ENCODE measurements at places on chromosomes 16 and 17. TPM values are rescaled to one million over a fixed set of nuclear protein-coding genes. Genes with fewer than 3 reads are reported as not detected.

The TBC1D28 gene
- not detected for total RNA-seq

The CETP gene
- total RNA-seq, result 1.0 TPM

The SNX20 gene
- total RNA-seq, result 33.1 TPM

The TNP2 gene
- not detected for total RNA-seq

The GPR142 gene
- total RNA-seq, result not detected

The FOXK2 gene
- 56.4 TPM for total RNA-seq

The SYCE1L gene
- total RNA-seq, result 5.1 TPM

The BICDL2 gene
- total RNA-seq, result not detected

The SLC16A6 gene
- total RNA-seq, result 10.2 TPM

The PIMREG gene
- total RNA-seq, result 0.69 TPM

The NME1 gene
- total RNA-seq, result 130 TPM

The GFAP gene
- not detected for total RNA-seq

DNA sequence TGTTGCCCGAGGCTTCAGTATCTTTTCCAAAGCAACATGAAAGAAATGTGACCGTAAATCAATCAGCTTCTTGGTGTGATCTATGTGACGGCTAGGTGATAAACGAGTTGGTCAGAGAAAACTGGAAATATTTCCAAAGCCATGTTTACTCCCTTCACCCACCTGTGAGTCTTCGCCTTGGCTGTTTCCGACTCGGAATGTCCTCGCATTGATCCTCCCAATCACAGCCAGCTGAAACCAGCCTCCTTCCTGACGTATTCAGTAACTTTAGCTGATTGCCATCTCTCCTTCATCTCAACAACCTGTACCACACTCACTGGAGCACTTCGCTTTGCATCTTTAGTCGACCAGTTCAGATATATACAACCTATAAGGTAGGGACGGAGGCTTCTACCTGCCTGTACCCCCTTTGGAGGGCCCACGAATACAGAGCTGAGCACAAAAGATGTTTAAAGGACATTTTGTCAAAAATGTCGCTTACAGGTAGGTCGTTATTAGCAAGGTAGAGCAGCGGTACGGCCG, 705 bp downstream of the KRABD2 start:
- peaks cover 47% of the 10 kb centered on the region for H3K4me1 ChIP-seq
- no peak for DNase-seq
- H3K4me3 ChIP-seq, result peak overlapping the region; percentile 90
- no peaks in the 10 kb centered on the region for H3K27me3 ChIP-seq

GRCh38 chr16:12828206-12828605, 24.5 kb upstream of the CPPED1 start:
- H3K36me3 ChIP-seq, result no peaks in the 10 kb centered on the region
- no peak for DNase-seq
- H3K27ac ChIP-seq, result no peak overlapping the region
- H3K27me3 ChIP-seq, result peaks cover 16% of the 10 kb centered on the region
- no peaks in the 10 kb centered on the region for H3K4me1 ChIP-seq

DNA sequence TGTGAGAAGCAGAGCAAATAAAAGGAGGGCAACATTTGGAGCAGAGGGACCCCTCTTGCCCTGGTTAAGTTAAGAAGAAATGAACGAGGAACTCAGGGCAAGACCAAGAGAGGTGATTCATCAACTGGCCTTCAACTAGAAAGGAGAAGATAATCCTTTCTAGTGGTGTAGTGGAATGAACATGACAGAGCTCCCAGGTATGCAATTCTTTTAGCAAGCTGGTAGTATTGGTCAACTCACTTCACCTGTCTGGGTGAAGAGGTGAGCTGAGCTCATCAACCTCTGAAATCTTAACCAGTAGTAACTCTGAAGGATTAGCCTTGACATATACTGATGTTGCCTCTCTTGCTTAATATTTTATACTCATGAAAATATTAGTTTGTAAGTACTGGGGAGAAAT, 1024.7 kb upstream of the GOT2 start:
- H3K27me3 ChIP-seq, result no peaks in the 10 kb centered on the region
- no peak for DNase-seq

GRCh38 chr17:34484193-34484733, 95.1 kb upstream of the TMEM132E start:
- H3K27ac ChIP-seq, result no peak overlapping the region
- no peak overlapping the region for H3K4me3 ChIP-seq
- no peaks in the 10 kb centered on the region for H3K36me3 ChIP-seq
- peaks cover 37% of the 10 kb centered on the region for H3K27me3 ChIP-seq

GRCh38 chr17:58324409-58325288, 3.9 kb downstream of the TSPOAP1 start:
- no peak for DNase-seq
- H3K36me3 ChIP-seq, result peaks cover 14% of the 10 kb centered on the region
- peaks cover 2% of the 10 kb centered on the region for H3K27me3 ChIP-seq
- H3K27ac ChIP-seq, result peak overlapping the region; percentile 73
- peak overlapping the region; percentile 61 for H3K4me3 ChIP-seq

GRCh38 chr16:20216591-20217217, 110.6 kb downstream of the GP2 start:
- no peaks in the 10 kb centered on the region for H3K4me1 ChIP-seq
- no peak overlapping the region for H3K27ac ChIP-seq
- no peaks in the 10 kb centered on the region for H3K36me3 ChIP-seq
- DNase-seq, result no peak
- H3K27me3 ChIP-seq, result peaks cover 9% of the 10 kb centered on the region

GRCh38 chr16:11686713-11687380, 18.6 kb downstream of the SNN start:
- H3K27ac ChIP-seq, result peak overlapping the region; percentile 47
- DNase-seq, result no peak
- peak overlapping the region; percentile 5 for H3K4me3 ChIP-seq
- H3K36me3 ChIP-seq, result peaks cover 80% of the 10 kb centered on the region

DNA sequence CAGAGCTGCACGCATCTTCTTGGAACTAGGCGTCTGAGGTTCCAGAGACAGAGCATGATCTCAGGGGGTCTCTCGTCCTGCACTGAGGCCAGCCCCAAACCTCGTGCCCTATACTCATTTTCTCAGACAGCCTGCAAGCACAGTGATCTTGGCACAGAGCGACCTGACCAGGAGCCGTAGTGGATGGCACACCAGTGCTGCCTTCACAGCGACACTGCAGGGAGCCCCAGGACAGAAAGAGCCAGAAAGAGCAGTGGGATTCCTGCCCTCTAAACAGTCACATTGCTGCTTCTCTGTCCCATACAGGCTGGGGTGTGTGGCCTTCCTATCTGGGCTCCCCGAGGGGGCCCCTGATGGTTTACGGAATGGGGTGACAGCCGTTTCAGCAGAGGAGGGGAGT, 131.0 kb downstream of the RBFOX3 start:
- H3K27me3 ChIP-seq, result peaks cover 44% of the 10 kb centered on the region
- H3K4me3 ChIP-seq, result no peak overlapping the region
- no peak for DNase-seq
- no peaks in the 10 kb centered on the region for H3K4me1 ChIP-seq

DNA sequence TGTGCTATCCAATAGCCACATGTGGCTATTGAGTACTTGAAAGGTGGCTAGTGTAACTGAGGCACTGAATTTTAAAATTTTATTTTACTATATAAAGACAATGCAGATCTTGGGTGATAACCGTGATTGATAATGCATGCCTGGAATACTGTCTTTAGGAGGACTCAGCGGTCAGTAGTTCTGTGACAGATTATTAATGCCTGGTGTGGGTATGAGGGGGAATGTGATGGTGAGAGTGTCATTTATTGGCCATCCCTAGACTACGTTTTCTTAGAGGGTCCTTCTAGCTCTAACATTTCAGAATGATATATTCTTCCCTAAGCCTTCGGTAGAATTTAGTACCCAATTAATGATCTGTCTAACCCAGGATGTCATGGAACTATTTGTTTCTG, 157.6 kb downstream of the CPPED1 start:
- H3K27ac ChIP-seq, result no peak overlapping the region
- peaks cover 2% of the 10 kb centered on the region for H3K4me1 ChIP-seq
- H3K36me3 ChIP-seq, result no peaks in the 10 kb centered on the region

DNA sequence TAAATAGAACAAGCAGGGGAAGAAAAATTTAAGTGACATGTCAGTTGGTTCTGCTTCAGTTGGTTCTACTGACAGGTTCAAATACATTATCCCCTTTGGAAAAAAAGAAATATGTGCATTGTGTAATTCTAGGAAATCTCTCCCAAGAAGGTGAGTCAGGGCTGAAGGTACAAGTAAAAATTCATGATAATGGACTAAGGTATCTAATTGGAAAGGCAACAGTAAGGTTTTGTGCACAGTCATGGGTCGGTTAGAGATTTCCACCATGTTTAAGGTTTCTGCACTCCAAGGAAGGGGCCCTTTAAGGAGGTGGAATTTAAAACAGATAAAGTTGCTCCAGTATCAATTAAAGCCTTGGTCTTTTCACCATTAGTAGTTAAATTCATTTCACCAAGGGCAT, 17.9 kb upstream of the B4GALNT2 start:
- H3K27ac ChIP-seq, result no peak overlapping the region
- H3K4me3 ChIP-seq, result no peak overlapping the region
- no peaks in the 10 kb centered on the region for H3K36me3 ChIP-seq
- H3K4me1 ChIP-seq, result no peaks in the 10 kb centered on the region
- DNase-seq, result no peak

DNA sequence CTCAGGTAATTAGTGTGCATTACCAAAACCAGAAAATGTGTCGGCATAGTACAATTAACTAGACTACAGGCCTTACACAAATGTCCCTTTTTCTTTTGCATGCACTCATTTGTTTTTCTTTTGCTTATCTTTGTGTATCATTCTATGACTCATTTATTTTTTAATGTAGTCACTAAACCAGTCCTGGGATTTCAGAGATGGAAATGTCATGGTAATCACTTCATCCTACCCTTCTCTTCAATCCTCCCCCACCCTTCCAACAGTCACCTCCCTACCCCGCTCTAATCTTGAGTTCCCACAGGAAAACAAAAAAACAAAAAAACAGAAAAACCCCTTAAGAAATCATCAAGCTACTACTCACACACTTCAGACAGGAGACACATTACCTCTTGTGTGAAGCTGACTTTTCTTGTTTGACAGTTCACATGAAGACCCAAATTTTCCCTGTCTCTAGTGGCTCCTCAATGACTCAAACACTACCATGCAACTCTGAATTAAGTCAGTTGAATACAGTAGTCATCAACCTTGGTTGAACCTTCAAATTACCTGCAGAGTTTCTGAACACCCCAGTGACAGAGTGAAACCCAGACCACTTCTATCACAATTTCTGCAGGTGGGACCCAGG, 242.4 kb upstream of the SALL1 start:
- no peaks in the 10 kb centered on the region for H3K36me3 ChIP-seq
- H3K27me3 ChIP-seq, result no peaks in the 10 kb centered on the region
- H3K4me3 ChIP-seq, result no peak overlapping the region
- no peak for DNase-seq
- no peaks in the 10 kb centered on the region for H3K4me1 ChIP-seq

- no peaks in the 10 kb centered on the region for H3K36me3 ChIP-seq
- H3K27ac ChIP-seq, result no peak overlapping the region
- H3K27me3 ChIP-seq, result peaks cover 7% of the 10 kb centered on the region
- no peak for DNase-seq
- H3K4me3 ChIP-seq, result no peak overlapping the region
- peaks cover 41% of the 10 kb centered on the region for H3K4me1 ChIP-seq
These were observed 12.8 kb downstream of the CRYM start for GRCh38 chr16:21265104-21265837.

DNA sequence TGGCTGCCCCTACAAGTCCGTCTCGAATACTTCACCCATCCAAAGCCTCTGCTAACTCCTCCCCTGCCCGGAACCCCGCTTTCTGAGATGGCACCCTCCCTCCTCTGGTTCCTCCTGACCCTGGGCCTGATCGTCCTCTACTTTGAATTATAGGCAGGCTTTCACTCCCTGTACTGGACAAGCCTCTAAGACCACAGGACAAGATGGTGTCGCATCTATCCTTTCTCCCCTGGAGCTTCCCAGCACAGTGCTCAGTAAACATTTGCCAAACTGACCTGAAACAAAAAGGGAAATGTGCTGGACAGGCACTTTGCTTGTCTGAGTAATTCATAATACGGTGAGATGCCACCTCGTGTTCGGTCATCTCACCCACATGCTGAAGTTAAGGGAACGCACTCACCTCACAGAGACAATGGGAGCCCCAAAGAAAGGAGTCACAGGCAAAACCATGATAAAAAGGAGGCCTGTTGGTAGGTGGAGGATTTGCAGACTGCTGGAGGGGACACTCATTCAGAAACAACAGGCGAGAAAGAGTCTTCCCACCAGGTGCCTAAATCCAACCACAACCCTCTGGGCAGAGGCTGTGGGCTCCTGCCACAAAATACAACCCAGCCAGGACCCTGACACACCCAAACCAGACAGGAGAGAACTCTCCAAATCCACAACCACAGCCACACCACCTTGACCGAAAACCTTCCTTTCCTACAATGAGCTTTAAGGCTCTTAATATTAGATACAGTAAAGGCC, 28.2 kb downstream of the SNN start:
- no peak overlapping the region for H3K4me3 ChIP-seq
- H3K27me3 ChIP-seq, result no peaks in the 10 kb centered on the region
- peaks cover 36% of the 10 kb centered on the region for H3K4me1 ChIP-seq
- H3K36me3 ChIP-seq, result peaks cover 91% of the 10 kb centered on the region
- no peak for DNase-seq
- no peak overlapping the region for H3K27ac ChIP-seq

- H3K4me1 ChIP-seq, result no peaks in the 10 kb centered on the region
- DNase-seq, result no peak
- H3K27ac ChIP-seq, result no peak overlapping the region
- peaks cover 5% of the 10 kb centered on the region for H3K27me3 ChIP-seq
- H3K4me3 ChIP-seq, result no peak overlapping the region
- no peaks in the 10 kb centered on the region for H3K36me3 ChIP-seq
These were observed 90.6 kb upstream of the CIBAR2 start for GRCh38 chr16:85202631-85203461.

- peak; percentile 64 for DNase-seq
- peaks cover 25% of the 10 kb centered on the region for H3K27me3 ChIP-seq
- peaks cover 24% of the 10 kb centered on the region for H3K4me1 ChIP-seq
- H3K27ac ChIP-seq, result no peak within 1 kb of the TSS
- H3K36me3 ChIP-seq, result no peaks in the 10 kb centered on the region
These were observed at the start of gene YBX2 for GRCh38 chr17:7294614-7295153. Gene YBX2, minus strand, starts transcription at chr17:7294639. Its CDS starts 139 bp downstream, at chr17:7294500.

- H3K4me1 ChIP-seq, result peaks cover 4% of the 10 kb centered on the region
- H3K27ac ChIP-seq, result no peak overlapping the region
- no peaks in the 10 kb centered on the region for H3K27me3 ChIP-seq
- DNase-seq, result no peak
- no peak overlapping the region for H3K4me3 ChIP-seq
These were observed 28.2 kb downstream of the CRAMP1 start for GRCh38 chr16:1640261-1640941.
